ENCODE measurements at places on chromosomes 5 and 9. TPM values are rescaled to one million over a fixed set of nuclear protein-coding genes. Genes with fewer than 3 reads are reported as not detected.

- H3K4me3 ChIP-seq: no peak overlapping the region
- no peaks in the 10 kb centered on the region for H3K4me1 ChIP-seq
- H3K27ac ChIP-seq: no peak overlapping the region
- H3K36me3 ChIP-seq: no peaks in the 10 kb centered on the region
- DNase-seq: no peak
Observed at GRCh38 chr5:124061663-124062062, 549.7 kb downstream of the CSNK1G3 start.

GRCh38 chr9:19554529-19554928 is 145.7 kb downstream of the ACER2 start:
- no peaks in the 10 kb centered on the region for H3K4me1 ChIP-seq
- H3K27ac ChIP-seq: no peak overlapping the region
- H3K36me3 ChIP-seq: no peaks in the 10 kb centered on the region
- H3K4me3 ChIP-seq: no peak overlapping the region

- DNase-seq: no peak
- no peak overlapping the region for H3K4me3 ChIP-seq
- H3K27me3 ChIP-seq: no peaks in the 10 kb centered on the region
- H3K36me3 ChIP-seq: no peaks in the 10 kb centered on the region
- no peak overlapping the region for H3K27ac ChIP-seq
Observed at GRCh38 chr5:128357226-128357625, 180.8 kb downstream of the FBN2 start.

- H3K4me1 ChIP-seq: no peaks in the 10 kb centered on the region
- H3K27ac ChIP-seq: no peak overlapping the region
- no peak overlapping the region for H3K4me3 ChIP-seq
- no peaks in the 10 kb centered on the region for H3K27me3 ChIP-seq
Observed at GRCh38 chr9:77290373-77290772, 113.0 kb downstream of the VPS13A start.

- no peak overlapping the region for H3K4me3 ChIP-seq
- H3K27ac ChIP-seq: no peak overlapping the region
- DNase-seq: no peak
- no peaks in the 10 kb centered on the region for H3K4me1 ChIP-seq
- no peaks in the 10 kb centered on the region for H3K27me3 ChIP-seq
Observed at GRCh38 chr9:21287280-21287679, 17.8 kb downstream of the IFNA5 start.

GRCh38 chr5:142170254-142170953 is 61.8 kb downstream of the NDFIP1 start:
- H3K36me3 ChIP-seq: no peaks in the 10 kb centered on the region
- no peaks in the 10 kb centered on the region for H3K27me3 ChIP-seq
- no peak overlapping the region for H3K27ac ChIP-seq
- no peaks in the 10 kb centered on the region for H3K4me1 ChIP-seq
- DNase-seq: no peak

- H3K27me3 ChIP-seq: no peaks in the 10 kb centered on the region
- H3K36me3 ChIP-seq: no peaks in the 10 kb centered on the region
- H3K27ac ChIP-seq: no peak overlapping the region
- H3K4me1 ChIP-seq: no peaks in the 10 kb centered on the region
- DNase-seq: no peak
Observed at GRCh38 chr5:32523625-32524024, 61.7 kb upstream of the SUB1 start.

GRCh38 chr5:137374110-137374714 is 124.9 kb downstream of the SPOCK1 start:
- no peaks in the 10 kb centered on the region for H3K36me3 ChIP-seq
- no peaks in the 10 kb centered on the region for H3K4me1 ChIP-seq
- H3K27me3 ChIP-seq: no peaks in the 10 kb centered on the region
- no peak overlapping the region for H3K4me3 ChIP-seq

DNA sequence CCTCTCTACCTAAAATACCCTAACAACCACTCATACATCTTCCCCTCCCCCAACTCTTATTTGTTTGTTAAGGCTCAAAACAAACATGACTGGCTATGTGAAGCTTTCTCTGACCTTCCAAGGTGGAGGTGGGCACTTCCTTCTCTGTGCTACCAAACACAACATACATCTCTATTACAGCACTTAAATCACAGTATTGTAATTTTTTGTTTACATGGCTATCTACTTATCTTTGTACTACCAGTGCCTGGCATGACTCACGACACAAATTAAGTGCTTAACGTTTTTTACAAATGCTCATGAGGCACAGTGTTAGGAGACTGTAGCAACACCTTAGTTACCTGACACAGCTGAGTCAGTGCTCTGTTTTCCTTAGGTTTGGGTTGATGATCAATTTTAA is 18.6 kb downstream of the HOMER1 start:
- no peak for DNase-seq

GRCh38 chr9:136363106-136363948 is at the start of gene DNLZ:
Gene DNLZ (minus strand): TSS chr9:136363744. CDS start chr9:136363714, 30 bp downstream.
- DNase-seq: peak; percentile 85
- no peaks in the 10 kb centered on the region for H3K27me3 ChIP-seq
- peaks cover 29% of the 10 kb centered on the region for H3K36me3 ChIP-seq
- peak within 1 kb of the TSS; percentile 70 for H3K4me3 ChIP-seq

- no peaks in the 10 kb centered on the region for H3K4me1 ChIP-seq
- H3K4me3 ChIP-seq: no peak overlapping the region
- no peak for DNase-seq
- H3K27ac ChIP-seq: no peak overlapping the region
- peaks cover 91% of the 10 kb centered on the region for H3K36me3 ChIP-seq
- no peaks in the 10 kb centered on the region for H3K27me3 ChIP-seq
Observed at GRCh38 chr9:137759649-137760321, 117.8 kb upstream of the CACNA1B start.

DNA sequence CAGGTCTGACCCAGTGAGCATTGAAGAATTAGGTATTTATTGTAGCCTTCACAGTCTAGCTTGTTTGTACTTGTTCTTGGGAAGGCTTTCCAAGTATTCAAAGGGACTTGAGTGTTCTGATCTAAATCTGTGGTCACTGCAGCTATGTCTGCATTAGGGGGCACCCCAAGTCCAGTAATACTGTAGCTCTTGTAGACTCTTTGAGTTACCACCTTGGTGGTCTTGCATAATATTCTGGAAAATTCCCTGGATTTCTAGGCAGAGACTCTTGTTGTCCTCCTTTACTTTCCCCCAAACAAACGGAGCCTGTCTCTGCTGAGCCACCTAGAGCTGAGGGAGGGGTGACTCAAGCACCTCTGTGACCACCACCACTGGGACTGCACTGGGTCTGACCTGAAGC is 149.5 kb upstream of the DHFR start:
- no peaks in the 10 kb centered on the region for H3K4me1 ChIP-seq
- H3K27me3 ChIP-seq: no peaks in the 10 kb centered on the region
- no peaks in the 10 kb centered on the region for H3K36me3 ChIP-seq
- DNase-seq: no peak
- no peak overlapping the region for H3K27ac ChIP-seq

DNA sequence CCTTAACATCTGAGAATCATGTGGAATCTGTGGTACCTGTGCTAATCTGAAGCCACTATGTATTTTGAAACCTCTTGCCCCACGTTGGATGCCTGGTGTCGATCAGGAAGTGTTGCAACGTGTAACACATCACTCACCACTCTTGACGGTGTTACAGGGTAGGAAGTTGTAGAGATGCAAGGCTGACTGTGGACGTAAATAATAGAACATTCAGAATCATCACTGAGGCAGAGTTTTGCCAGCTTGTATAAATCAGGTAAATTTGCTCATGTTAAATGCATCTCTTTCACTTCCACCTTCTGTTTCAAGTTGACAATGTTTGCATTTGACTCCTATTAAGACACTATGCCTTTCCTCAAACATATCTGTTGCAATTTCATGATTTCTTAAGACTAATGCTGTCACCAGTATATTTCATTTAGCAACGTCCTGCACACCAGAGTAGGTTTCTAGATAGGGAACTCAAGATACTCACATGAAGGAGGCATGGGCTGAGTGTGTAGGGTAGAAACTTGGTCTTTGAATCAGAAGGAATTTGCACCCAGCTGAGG is 38.1 kb downstream of the BASP1 start:
- H3K4me1 ChIP-seq: no peaks in the 10 kb centered on the region
- H3K4me3 ChIP-seq: no peak overlapping the region
- no peak overlapping the region for H3K27ac ChIP-seq

NMUR2 gene
- not detected for total RNA-seq

RAB3C gene
- not detected for total RNA-seq

SLC24A2 gene
- not detected for total RNA-seq

TAL2 gene
- not detected for total RNA-seq

FBLL1 gene
- not detected for total RNA-seq

OR1L1 gene
- total RNA-seq: not detected

PCDHB6 gene
- not detected for total RNA-seq

CATSPER3 gene
- total RNA-seq: 0.53 TPM
